ENCODE measurements at places on chromosomes 4 and X.

DNA sequence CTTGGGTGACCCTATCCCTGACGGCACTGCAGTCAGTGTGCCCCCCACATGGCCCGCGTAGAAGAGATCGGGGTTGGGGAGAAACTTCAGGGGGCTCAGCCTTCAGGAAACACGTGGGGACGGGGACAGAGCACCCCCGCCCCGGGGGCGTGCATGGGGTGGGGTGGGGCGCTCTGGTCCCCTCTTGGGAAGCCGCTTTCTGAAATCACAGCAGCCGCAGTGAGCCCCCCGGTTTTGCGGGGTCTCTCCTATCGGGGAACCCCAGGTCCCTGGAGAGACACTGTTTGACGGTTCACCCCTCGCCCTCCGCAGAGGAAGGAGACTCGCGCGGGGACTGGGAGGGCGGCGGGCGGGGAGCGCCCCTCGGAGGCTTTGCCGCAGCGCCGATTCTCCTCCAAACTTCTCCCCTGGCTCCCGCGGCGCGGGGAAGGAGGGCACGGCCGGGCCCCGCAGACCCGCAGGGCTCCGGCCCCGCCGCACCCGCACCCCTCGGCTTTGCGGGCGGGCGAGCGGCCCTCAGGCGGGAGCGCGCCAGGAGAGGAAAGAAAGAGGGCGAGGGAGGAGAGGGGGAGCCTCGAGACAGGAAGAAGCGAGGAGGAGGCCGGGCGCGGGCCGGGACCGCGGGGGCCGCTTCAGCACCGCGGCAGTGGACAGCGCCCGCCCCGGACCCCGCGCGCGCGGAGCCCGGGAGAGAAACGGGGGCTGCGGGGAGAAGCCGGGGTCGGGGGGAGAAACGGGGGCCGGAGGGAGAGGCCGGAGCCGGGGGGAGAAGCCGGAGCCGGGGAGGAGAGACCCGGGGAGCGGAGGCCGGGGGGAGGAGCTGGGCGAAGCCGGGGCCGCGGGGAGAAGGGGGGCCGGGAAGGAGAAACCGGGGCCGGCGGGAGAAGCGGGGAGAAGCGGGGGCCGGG lies 612 bp downstream of the CPLX1 start:
- DNase-seq = no peak

GRCh38 chrX:151697522-151697921 lies 2.3 kb downstream of the PRRG3 start:
- no peak for DNase-seq

DNA sequence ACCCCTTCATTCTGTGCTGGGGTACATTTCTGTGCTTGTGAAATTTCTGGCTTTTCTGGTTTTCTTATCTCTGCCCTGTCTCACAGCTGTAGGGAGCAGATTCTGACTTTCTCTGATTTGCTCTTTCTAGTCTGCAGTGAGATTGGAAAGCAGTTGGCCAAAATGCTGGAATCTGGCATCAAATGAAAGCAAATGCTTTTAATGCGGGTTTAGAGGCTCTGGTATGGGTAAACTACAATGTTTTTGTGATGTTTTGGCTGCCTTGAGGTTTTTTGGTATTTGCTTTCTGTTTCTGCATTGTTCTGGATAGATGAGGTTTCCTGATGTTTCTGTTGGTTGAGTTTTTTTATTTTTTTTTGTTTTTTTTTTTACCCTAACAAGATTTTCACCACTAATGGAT lies 23.8 kb downstream of the SMIM20 start:
- DNase-seq = no peak

GRCh38 chrX:115318139-115318538 lies 28.6 kb downstream of the LUZP4 start:
- no peak for DNase-seq
